Esophagus squamous epithelium (tissue), 5 donors: ENCODE measurements at places on chromosomes 6 and 20. TPM values are rescaled to one million over a fixed set of nuclear protein-coding genes. Genes with fewer than 3 reads are reported as not detected.

GRCh38 chr20:13756551-13756950 lies 28.2 kb downstream of the ESF1 start:
- no peak overlapping the region for H3K4me3 ChIP-seq
- H3K27ac ChIP-seq: no peak overlapping the region
- peaks cover 85% of the 10 kb centered on the region for H3K36me3 ChIP-seq
- DNase-seq: no peak
- H3K4me1 ChIP-seq: no peaks in the 10 kb centered on the region

- no peaks in the 10 kb centered on the region for H3K36me3 ChIP-seq
- H3K27me3 ChIP-seq: no peaks in the 10 kb centered on the region
- no peak overlapping the region for H3K4me3 ChIP-seq
Observed at GRCh38 chr6:34347303-34347702, 45.2 kb downstream of the NUDT3 start.

- DNase-seq: no peak
- no peaks in the 10 kb centered on the region for H3K36me3 ChIP-seq
- H3K4me3 ChIP-seq: no peak overlapping the region
Observed at GRCh38 chr6:6645261-6645917, 56.9 kb downstream of the LY86 start.

DNA sequence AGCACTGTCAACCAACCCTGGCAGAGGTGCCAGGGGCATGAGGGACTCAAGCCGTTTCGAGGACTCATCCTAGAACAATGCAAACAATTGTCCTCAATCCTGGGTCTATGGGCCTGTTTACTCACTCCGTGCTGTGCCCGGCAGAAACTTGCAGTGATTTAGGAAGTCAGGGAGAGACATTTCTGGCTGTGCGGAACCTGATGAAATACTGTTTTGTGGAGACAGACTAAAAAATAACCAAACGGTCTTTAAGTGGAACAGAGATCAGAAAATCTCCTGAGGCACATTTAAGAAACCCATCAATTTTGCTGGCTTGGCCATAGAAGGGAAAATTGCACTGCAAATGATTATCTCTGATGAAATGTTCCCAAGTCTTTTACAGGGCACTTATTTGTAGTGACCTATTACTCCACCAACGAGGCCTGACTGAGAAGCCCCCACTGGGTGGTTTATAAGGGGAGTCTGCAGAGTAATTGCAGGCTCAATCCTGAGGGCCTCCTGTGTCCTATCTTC lies 79.8 kb upstream of the KCNK16 start:
- no peaks in the 10 kb centered on the region for H3K36me3 ChIP-seq
- no peak overlapping the region for H3K27ac ChIP-seq
- no peak for DNase-seq
- H3K27me3 ChIP-seq: no peaks in the 10 kb centered on the region
- no peaks in the 10 kb centered on the region for H3K4me1 ChIP-seq
- H3K4me3 ChIP-seq: no peak overlapping the region

DNA sequence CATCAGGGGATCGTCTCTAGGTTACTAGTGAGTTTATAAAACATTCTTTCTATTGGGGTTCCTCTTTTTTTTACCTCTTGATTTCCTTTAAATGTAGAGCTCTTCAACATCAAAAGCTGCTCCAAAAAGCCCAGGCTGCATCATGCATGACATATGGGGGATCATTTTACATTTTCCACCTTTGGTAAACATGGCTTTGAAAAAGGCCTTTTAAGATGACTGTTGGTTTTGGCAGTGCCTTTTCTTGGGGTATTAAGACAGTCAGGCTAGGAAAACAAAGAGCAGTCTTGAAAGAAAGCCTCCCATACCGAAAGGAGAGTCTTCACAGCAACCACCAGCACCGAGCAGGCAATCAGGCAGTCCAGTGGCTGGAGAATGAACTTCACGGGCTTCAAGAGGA lies 73.2 kb downstream of the NPEPL1 start:
- no peaks in the 10 kb centered on the region for H3K27me3 ChIP-seq
- no peak for DNase-seq
- no peaks in the 10 kb centered on the region for H3K36me3 ChIP-seq
- no peak overlapping the region for H3K27ac ChIP-seq
- H3K4me1 ChIP-seq: no peaks in the 10 kb centered on the region
- no peak overlapping the region for H3K4me3 ChIP-seq

- no peak overlapping the region for H3K27ac ChIP-seq
- no peak for DNase-seq
- no peaks in the 10 kb centered on the region for H3K36me3 ChIP-seq
- peaks cover 50% of the 10 kb centered on the region for H3K27me3 ChIP-seq
- H3K4me3 ChIP-seq: no peak overlapping the region
Observed at GRCh38 chr20:61765871-61766654, 299.6 kb downstream of the TAF4 start.

- peaks cover 19% of the 10 kb centered on the region for H3K27me3 ChIP-seq
- H3K4me1 ChIP-seq: peaks cover 15% of the 10 kb centered on the region
- H3K36me3 ChIP-seq: no peaks in the 10 kb centered on the region
- DNase-seq: no peak
- no peak overlapping the region for H3K4me3 ChIP-seq
- H3K27ac ChIP-seq: no peak overlapping the region
Observed at GRCh38 chr20:48619126-48620101, 208.4 kb downstream of the PREX1 start.

- no peaks in the 10 kb centered on the region for H3K36me3 ChIP-seq
- no peak for DNase-seq
- H3K4me3 ChIP-seq: no peak overlapping the region
- no peak overlapping the region for H3K27ac ChIP-seq
Observed at GRCh38 chr6:131443014-131443413, 130.0 kb upstream of the ARG1 start.

- DNase-seq: no peak
- H3K4me1 ChIP-seq: no peaks in the 10 kb centered on the region
- no peaks in the 10 kb centered on the region for H3K36me3 ChIP-seq
- H3K27ac ChIP-seq: no peak overlapping the region
Observed at GRCh38 chr6:111921103-111921502, 47.9 kb upstream of the FYN start.

- H3K36me3 ChIP-seq: no peaks in the 10 kb centered on the region
- H3K4me1 ChIP-seq: peaks cover 59% of the 10 kb centered on the region
- DNase-seq: no peak
- H3K4me3 ChIP-seq: no peak overlapping the region
Observed at GRCh38 chr6:43695215-43695966, 7.8 kb upstream of the MRPS18A start.

GRCh38 chr6:88614316-88614877 lies 349.0 kb downstream of the RNGTT start:
- H3K27me3 ChIP-seq: no peaks in the 10 kb centered on the region
- H3K27ac ChIP-seq: no peak overlapping the region
- H3K36me3 ChIP-seq: no peaks in the 10 kb centered on the region
- no peak for DNase-seq
- no peaks in the 10 kb centered on the region for H3K4me1 ChIP-seq

- H3K4me3 ChIP-seq: no peak overlapping the region
- no peak overlapping the region for H3K27ac ChIP-seq
- DNase-seq: no peak
Observed at GRCh38 chr20:51321343-51322163, 221.0 kb downstream of the NFATC2 start.

GRCh38 chr6:22476811-22477390 lies 92.5 kb upstream of the HDGFL1 start:
- H3K4me1 ChIP-seq: no peaks in the 10 kb centered on the region
- H3K27me3 ChIP-seq: no peaks in the 10 kb centered on the region

GRCh38 chr6:52077180-52077884 lies 10.1 kb downstream of the PKHD1 start:
- H3K27me3 ChIP-seq: no peaks in the 10 kb centered on the region
- DNase-seq: no peak
- no peak overlapping the region for H3K4me3 ChIP-seq
- H3K27ac ChIP-seq: no peak overlapping the region
- H3K36me3 ChIP-seq: no peaks in the 10 kb centered on the region

- peaks cover 100% of the 10 kb centered on the region for H3K4me1 ChIP-seq
- no peaks in the 10 kb centered on the region for H3K27me3 ChIP-seq
- H3K36me3 ChIP-seq: no peaks in the 10 kb centered on the region
- peak overlapping the region; percentile 44 for H3K27ac ChIP-seq
- no peak for DNase-seq
Observed at GRCh38 chr6:139150920-139151319, 16.0 kb downstream of the HECA start.

- H3K36me3 ChIP-seq: no peaks in the 10 kb centered on the region
- H3K27me3 ChIP-seq: no peaks in the 10 kb centered on the region
- DNase-seq: no peak
- no peaks in the 10 kb centered on the region for H3K4me1 ChIP-seq
- no peak overlapping the region for H3K4me3 ChIP-seq
Observed at GRCh38 chr20:13936781-13937576, 53.4 kb downstream of the SEL1L2 start.

DNA sequence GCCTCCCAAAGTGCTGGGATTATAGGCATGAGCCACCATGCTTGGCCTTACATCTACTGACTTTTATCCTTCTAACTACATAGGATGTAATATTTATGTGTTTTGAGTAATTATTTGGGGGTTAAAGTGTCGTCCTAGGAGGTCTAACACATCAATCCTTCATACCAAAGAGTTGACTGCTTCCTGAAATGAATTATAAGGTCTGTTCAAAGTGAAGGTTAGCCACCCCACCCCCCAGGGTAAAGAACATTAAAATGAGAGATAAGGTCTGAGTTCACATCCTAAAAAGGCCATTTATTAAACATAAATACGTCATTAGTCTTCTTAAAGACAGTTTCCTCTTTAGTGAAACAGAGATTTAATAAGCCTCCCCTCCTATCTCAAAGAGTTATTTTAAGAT lies 33.8 kb downstream of the TNFAIP3 start:
- H3K4me3 ChIP-seq: no peak overlapping the region
- no peak overlapping the region for H3K27ac ChIP-seq
- no peaks in the 10 kb centered on the region for H3K36me3 ChIP-seq
- H3K4me1 ChIP-seq: no peaks in the 10 kb centered on the region

- H3K27ac ChIP-seq: no peak overlapping the region
- no peak for DNase-seq
- H3K4me3 ChIP-seq: no peak overlapping the region
- no peaks in the 10 kb centered on the region for H3K27me3 ChIP-seq
Observed at GRCh38 chr6:96065213-96065612, 49.4 kb downstream of the FUT9 start.

DNA sequence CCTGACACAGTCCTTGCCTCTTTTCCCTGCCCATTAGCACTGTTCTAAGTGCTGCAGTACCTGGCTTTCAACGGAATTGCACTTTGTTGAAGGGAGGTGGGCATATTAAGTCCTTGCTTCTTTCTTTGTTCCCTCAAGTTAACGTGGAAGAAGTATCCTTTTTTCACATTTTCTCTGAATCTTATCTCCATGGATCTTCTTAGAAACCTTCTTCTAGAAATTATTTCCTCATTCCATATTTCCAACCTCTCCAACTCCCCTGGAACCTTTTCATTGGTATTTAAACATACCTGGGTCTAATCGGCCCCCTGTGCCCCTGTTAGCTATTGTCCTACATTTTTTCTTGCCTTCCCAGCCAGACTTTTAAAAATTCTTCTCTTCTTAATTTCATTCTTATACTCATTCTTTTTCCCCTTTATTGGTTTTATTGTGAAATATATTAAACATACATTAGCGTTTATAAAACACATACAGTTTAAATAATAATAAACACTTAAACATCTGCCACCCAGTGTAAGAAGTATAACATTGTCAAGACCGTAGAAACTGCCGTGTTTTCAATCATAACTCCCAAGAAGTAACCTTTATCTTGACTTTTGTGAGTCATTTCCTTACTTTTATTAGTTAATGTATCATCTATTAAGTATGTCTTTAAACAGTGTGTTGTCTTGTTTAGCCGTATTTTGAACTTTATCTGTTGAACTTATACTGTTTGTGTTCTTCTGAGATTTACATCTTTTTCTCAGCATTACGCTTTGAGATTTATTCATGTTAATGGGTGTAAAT lies 118.2 kb downstream of the CDKAL1 start:
- no peak overlapping the region for H3K4me3 ChIP-seq
- no peak overlapping the region for H3K27ac ChIP-seq
- H3K4me1 ChIP-seq: no peaks in the 10 kb centered on the region
- no peak for DNase-seq
- no peaks in the 10 kb centered on the region for H3K36me3 ChIP-seq

DNA sequence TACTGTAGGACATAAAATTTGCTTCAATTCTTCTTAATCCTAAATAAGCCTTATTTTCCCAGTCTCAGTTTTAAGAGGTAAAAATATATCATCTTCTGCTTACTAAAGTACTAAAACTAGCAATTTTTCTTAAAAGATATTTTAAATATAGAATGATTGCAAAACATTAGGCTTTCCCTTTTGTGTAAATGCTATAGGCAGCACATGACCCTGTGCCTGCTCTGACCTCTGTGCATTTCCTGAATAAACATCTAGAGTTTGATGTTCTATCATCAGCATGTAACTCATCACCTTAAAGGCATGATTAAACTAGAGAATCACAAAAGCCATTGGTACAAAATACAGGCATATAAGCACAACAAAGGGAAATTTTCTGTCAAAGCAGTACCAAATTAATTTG lies 422.7 kb downstream of the TFAP2B start:
- no peaks in the 10 kb centered on the region for H3K4me1 ChIP-seq
- H3K27ac ChIP-seq: no peak overlapping the region
- no peak overlapping the region for H3K4me3 ChIP-seq

DNA sequence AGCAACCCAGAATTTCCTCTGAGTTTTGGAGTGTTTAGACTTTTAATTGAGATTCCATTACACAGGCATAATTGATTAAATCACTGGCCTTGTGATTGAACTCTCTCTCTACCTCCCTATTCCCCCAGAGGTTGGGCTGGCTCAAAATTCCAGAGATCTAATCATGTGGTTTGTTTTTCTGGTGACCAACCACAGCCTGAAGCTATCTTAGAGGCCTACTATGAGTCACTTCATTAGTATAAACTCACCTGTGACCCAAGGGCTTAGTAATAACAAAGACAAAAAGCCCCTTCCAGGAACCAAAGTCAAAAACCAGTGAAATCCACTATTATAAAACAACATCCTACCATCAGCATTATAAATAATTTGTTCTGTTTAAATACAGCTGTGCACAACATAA lies 992.5 kb upstream of the CITED2 start:
- H3K27me3 ChIP-seq: no peaks in the 10 kb centered on the region
- no peak overlapping the region for H3K27ac ChIP-seq
- H3K4me3 ChIP-seq: no peak overlapping the region
- no peaks in the 10 kb centered on the region for H3K4me1 ChIP-seq

DNA sequence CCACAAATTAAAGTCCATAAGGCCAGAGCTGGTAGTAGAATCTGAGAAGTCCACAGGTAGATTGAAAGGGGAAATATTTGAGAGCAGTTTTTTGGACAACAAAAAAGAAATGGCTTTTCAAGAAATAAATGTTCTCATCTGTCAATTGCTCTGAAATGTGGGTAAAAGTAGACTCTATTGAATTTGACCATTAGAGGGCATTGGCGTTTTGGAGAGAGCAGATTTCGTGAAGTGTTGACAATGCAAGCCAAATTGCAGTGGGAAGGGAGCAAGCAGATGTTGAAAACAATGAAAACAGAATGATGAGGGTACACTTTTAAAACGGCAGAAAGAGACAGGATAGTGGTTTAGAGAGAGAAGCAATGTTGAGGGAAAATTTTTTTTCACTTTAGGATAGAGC lies 149.1 kb upstream of the FAM83B start:
- H3K36me3 ChIP-seq: no peaks in the 10 kb centered on the region
- H3K4me1 ChIP-seq: peaks cover 34% of the 10 kb centered on the region
- no peak overlapping the region for H3K27ac ChIP-seq
- no peaks in the 10 kb centered on the region for H3K27me3 ChIP-seq
- H3K4me3 ChIP-seq: no peak overlapping the region
- no peak for DNase-seq

Gene LST1
- total RNA-seq: not detected

Gene LAMA4
- 28.3 TPM for total RNA-seq

Gene POU5F1
- 4.1 TPM for total RNA-seq

Gene PRDM1
- total RNA-seq: 37.2 TPM

Gene HRH3
- total RNA-seq: not detected

Gene THBD
- 74.6 TPM for total RNA-seq

Gene GPR6
- not detected for total RNA-seq

Gene ATAT1
- total RNA-seq: 6.2 TPM

Gene KCNK16
- not detected for total RNA-seq

Gene RAMACL
- 2.7 TPM for total RNA-seq

Gene FKBP1C
- total RNA-seq: 0.19 TPM

Gene MYLK2
- total RNA-seq: not detected

Gene ZNF217
- total RNA-seq: 23.0 TPM
